Fibroblast of the conjunctiva (primary cell): ENCODE measurements at places on chromosomes 7 and 10.
A peak's percentile ranks its signal among the peaks of the same experiment; 100 is the strongest.

- no peak for DNase-seq
These were observed 926.1 kb upstream of the SORCS1 start for GRCh38 chr10:108090476-108091215.

- DNase-seq, result peak; percentile 59
These were observed 41.4 kb upstream of the ANLN start for GRCh38 chr7:36348256-36348655.

GRCh38 chr10:123550675-123551096 is 115.5 kb upstream of the GPR26 start:
- DNase-seq, result no peak

GRCh38 chr7:31785101-31785500 is 98.1 kb downstream of the PPP1R17 start:
- DNase-seq, result no peak

DNA sequence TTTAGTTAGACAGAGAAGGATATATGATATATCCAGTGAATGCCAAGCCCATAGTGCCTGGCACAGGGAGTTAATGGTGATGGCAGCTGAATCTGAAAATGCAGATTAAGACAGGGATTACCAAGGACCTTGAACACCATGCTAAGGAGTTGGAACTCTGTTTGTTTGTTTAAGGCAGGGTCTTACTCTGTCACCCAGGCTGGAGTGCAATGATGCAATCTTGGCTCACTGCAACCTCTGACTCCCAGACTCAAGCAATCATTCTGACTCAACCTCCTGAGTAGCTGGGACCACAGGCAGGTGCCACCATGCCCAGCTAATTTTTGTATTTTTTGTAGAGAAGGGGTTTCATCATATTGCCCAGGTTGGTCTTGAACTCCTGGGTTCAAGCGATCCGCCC is 1.6 kb downstream of the AKR1D1 start:
- DNase-seq, result no peak

GRCh38 chr10:92559046-92559445 is 14.8 kb downstream of the IDE start:
- DNase-seq, result no peak
